ENCODE measurements at places on chromosomes 2 and 18.

GRCh38 chr2:43559391-43560230, 36.2 kb downstream of the THADA start:
- no peak for DNase-seq

DNA sequence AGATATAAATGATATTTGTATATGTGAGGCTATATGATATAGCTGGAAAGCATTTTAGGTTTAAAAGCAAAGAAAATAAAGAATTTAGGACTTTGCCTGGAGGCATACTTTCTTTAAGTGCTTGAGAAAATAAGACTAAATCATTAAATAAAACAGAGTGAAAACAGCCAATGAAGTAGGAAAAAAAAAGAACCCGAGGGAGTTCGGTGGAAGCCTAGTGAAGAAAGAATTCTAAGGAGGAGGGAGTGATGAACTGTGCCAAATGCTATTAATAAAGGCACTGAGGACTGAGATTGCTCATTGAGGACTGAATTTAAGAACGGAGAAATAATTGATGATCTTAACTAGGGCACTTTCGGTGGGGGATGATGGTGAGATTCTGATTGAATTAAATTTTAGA, 573.5 kb downstream of the DSC3 start:
- no peak for DNase-seq

GRCh38 chr2:68185541-68186164, 28.0 kb downstream of the PNO1 start:
- DNase-seq = no peak

DNA sequence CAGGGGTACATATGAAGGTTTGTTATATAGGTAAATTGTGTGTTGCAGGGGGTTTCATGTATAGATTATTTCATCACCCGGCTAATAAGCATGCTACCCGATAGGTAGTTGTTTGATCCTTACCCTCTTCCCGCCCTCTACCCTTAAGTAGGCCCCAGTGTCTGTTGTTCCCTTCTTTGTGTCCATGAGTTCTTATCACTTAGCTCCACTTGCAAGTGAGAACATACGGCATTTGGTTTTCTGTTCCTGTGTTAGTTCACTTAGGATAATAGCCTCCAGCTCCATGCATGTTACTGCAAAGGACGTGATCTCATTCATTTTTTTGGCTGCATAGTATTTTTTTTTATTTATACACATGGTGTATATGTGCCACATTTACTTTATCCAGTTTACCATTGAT, 34.2 kb upstream of the ELAC1 start:
- no peak for DNase-seq

DNA sequence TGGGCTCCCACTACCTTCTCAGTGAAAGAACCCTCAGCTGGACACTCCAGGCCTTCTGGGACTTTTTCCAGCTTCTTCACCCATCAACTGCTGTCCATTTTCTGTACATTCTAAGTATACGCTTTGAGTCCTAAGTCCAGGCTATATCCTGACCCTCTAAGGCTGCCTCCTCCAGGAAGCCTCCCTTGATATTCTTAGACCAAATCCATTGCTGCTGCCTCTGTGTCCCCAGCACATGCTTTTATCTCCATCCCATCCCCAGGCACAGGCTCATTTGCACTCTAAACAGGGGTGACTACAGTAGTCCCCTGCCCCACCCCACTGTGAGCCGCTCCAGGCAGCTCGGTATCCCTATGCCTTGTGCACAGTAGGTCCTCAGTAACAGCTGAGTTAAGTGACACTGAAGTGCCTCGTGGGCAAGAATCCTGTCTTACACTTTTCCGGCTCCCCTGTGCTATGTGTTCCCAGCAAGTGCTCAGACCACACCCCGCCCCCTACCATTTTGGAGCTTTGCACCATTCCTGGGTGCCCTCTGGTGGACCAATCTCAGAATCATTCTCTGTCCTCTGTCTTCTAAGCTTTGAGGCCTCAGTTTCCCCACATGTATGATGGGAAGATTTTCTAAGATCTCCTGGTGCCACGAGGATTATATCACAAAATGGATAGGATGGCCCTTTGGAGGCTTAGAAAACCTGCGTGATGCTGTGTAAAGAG, 34.9 kb downstream of the EMX1 start:
- DNase-seq = no peak

GRCh38 chr2:46717344-46718121, 198.1 kb downstream of the MCFD2 start:
- no peak for DNase-seq

DNA sequence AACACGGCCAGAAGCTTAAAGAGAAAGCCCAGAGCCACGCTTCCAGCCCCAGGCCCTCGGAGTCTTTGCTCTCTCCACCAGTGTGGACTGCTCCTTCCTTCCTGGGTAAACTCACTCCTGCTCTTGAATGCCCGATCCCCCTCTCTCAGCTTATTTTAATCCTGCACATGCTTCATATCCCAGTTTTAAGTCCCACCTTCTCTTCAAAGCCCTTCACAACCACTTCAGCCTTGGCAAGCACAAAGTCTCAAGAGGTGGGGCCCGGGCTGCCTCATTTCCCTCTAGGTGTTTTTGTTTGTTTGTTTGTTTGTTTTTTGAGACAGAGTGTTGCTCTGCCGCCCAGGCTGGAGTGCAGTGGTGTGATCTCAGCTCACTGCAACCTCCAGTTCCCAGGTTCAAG, 21.6 kb upstream of the CREG2 start:
- no peak for DNase-seq

GRCh38 chr2:168143813-168144212, 103.6 kb downstream of the STK39 start:
- no peak for DNase-seq

DNA sequence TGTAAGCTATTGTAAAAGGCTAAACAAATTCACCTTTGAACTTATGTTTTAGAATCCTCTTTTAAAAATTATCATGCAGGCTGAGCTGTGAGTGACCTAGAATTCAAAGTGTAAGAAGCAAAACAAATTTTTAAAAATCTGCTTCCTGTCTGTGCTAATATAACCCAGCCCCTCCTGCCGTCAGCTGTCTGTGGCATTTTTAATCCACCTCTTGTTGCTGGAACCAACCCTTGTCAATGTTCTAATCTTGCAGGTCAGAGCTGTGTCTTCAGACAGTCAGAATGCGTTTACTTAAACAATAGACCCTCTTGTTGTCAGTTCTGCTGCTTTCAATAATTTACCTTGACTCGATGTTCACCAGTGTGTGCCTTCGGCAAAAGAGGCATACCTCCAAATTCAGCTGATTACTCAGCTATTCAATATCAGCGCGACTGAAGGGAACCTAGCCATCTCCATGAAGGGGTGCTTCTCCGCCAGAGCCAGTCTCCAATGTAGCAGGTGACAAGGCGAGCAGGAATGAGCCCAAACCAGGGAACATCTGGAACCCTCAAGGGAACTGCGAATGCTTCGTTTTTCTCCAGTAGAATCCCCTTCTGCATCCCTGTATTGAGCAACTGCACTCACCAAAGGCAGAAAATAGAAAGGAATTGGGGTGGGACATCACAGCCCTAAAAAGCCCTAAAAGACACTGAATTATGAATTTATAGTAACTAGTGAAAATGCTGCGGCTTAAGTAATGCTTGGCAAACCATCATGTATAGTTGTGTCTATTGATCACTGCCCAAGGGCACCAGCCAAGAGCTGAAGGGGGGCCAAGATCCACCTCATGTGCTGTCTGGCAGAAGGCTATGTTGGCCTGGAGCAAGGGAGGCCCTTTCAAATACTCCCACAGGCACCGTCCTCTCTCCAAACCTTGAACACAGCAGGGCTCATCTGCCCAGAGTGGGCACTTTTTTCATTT, 62.5 kb downstream of the LYPD6B start:
- DNase-seq = no peak

GRCh38 chr2:150011161-150011730, 423.7 kb upstream of the MMADHC start:
- DNase-seq = no peak

DNA sequence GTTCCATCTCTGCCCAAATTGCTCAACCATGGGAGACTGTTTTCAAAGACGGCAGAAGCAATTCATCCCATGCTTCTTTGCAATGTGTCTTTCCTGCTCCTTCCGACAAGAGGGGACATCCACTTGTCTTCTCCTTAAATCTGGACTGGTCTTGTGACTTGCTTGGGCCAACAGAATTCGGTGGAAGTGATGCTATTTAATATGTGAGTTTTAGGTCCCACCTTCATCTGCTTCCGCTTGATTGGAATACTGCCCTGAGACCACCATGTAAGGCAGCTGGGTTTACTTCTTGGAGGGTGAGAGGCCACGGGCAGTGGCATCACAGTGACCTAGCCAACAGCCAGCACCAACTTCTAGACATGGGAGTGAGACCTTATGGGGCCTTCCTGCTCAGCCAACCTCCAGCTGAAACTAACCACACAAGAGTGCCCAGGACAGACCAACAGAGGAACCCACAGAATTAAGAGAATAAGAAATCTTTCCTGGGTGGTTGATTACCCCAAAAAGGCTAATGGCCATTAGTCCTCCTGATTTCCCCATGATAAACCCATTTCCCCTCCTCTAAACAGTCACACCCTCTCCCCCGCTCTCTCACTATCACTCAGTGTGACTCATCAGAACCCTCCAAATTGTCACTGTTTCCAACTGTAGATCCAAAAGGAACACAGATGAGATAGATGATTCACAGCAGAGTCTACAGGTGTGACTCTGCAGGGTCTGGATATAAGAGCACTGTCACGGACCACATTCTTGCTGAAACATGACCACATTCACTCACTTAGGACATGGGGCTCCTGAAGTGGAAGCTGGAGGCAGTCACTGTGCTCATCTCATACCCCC, 16.2 kb upstream of the RHOB start:
- DNase-seq = peak; percentile 32

Data from ureter (tissue), 1 donor.